ENCODE measurements at places on chromosomes 11 and 22.

DNA sequence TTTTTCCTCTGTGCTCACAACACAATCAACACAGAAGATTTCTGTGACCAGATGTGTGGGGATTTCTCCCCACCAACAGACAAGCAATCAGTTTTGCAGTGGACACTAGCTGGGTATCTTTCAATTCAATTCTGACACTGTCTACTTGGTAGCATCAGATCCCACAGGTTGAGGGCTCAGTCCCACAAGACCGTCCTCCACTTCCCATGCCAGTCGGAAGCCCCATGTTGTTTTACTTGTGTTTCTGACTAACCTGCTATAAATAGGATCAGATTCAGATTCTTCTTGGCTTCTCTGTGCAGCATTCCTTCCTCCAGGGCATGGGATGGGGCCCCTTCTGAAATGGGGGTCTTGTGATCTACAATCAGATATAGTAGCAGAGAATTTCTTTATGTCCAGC lies 19.6 kb downstream of the ACER3 start:
- no peak for DNase-seq

- DNase-seq: peak; percentile 44
Observed at GRCh38 chr11:79417069-79417920, 23.5 kb downstream of the TENM4 start.

DNA sequence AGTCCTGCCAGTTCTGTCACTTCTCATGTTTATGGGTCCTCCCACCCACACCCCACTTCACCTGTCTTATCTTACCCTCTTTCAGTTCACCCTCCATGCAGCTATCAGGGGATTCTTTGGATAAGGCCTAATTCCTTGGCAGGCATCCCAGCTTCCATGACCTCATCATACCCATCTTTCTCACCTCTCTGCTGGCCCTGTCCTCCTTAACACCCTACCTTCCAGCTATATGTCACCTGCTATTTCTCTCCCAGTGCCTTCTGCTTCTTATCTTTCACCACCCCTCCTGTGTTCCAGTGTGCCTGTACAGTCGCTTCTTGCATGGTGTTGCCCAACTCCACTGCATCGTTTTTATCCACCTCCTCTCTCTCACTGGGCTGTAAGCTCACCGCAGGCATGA lies 28.3 kb downstream of the SNU13 start:
- DNase-seq: no peak

GRCh38 chr22:23553924-23554870 lies 25.9 kb downstream of the IGLL1 start:
- no peak for DNase-seq

- DNase-seq: no peak
Observed at GRCh38 chr11:26828288-26828687, 106.4 kb upstream of the SLC5A12 start.

GRCh38 chr11:24635588-24636290 lies 138.9 kb downstream of the LUZP2 start:
- DNase-seq: no peak

DNA sequence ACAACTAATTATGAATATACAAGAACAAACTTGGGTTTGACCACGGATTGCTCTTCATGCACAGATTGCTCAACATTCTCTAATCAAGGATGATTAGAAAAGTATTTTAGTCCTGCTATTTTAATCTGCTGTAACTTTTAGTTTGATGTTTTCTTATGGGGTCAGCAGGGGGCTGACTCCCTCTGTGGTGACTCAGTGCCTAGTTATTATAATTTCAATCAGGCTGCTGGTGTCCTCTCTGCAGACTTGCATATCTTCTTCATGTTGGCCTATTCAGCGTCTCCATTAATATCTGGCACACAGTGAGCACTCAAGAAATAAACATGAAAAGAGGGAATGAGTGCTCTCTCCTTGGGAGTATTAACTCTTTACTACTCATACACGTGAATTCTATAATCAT lies 223.8 kb upstream of the DDI1 start:
- no peak for DNase-seq
